Astrocyte of the spinal cord (primary cell): ENCODE measurements at places on chromosomes 4 and X.
A peak's percentile ranks its signal among the peaks of the same experiment; 100 is the strongest.

- no peak for DNase-seq
These were observed 401.2 kb upstream of the CNKSR2 start for GRCh38 chrX:20973038-20973437.

GRCh38 chr4:152389359-152389758 is 146.5 kb downstream of the FBXW7 start:
- no peak for DNase-seq

DNA sequence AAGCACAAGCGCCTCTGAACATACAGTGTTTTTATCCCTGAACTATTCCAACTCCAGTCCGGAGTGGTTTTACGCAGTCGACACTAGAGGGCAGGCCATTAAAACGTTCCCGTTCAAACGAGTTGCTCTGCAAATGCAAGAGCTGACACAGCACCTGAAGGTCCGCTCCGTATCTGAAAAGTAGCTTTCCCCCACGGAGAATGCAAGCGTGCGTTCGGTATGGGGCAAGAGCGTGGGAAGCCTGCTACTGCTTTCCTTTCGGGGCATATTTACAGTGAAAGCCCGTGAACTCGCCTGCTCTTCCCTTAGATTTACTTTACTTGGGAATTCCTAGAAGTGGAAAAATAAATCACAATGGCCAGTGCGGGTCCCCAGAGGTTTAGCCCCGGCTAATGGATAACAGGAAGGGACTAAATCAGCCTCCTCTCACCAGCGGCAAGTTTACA is 190.8 kb downstream of the TSPAN5 start:
- peak; percentile 89 for DNase-seq

DNA sequence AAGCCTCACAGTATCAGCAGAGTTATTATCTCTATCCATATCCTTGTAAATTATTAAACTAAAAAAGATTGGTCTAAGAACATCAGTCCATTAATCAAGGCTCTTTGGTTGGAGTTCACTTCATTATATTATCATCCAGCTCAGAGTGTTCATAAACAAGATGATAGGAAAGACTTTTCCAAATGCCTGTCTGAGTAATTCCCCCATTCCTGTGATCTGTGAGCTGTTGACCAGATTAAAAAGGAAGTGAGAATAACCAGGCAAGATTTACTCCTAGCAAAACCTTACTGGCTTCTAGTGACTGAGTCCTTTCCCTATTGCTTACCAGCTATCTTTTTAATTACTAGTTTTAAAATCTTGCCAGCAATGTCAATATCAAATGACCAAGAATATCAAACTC is 14.9 kb downstream of the PKD2 start:
- no peak for DNase-seq

DNA sequence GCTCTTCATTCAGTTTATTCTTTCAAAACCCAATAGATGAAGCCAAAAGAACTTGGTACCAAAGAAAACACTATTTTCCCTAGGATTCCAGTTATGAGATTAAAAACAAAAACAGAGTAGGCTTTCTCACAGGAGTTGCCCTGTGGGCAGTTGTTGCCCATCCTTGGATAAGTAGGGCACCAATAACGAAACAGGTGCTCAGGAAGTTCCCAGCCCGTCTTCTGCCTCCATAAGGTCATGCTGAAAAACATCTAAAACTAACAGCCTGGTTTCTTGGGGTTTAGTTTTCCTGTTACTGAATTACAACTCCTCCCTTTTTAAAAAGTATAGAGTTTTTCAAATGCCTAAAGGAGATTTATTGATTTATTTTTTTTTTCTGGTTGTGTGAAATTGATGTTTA is 14.7 kb downstream of the TSPAN5 start:
- no peak for DNase-seq

DNA sequence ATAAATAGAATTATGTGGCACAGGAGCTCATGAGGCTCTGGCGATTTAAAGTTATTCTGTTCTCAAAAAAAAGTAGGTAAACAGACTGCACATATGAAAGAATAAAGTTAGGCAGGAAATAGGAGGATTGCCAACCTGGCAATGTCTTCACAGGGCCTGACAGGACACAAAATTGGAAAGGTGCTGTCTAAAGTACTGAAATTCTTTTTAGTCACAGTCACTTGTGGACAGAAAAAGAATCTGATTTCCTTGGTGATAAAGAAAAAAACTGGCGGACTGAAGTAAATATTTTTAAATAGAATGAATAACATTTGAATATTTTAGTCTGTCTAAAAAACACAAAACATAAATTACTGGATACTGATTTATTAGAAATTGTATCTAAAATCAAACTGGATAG is 124.4 kb downstream of the VEGFC start:
- DNase-seq, result no peak

- no peak for DNase-seq
These were observed 79.6 kb upstream of the PLAC1 start for GRCh38 chrX:134737721-134738369.

DNA sequence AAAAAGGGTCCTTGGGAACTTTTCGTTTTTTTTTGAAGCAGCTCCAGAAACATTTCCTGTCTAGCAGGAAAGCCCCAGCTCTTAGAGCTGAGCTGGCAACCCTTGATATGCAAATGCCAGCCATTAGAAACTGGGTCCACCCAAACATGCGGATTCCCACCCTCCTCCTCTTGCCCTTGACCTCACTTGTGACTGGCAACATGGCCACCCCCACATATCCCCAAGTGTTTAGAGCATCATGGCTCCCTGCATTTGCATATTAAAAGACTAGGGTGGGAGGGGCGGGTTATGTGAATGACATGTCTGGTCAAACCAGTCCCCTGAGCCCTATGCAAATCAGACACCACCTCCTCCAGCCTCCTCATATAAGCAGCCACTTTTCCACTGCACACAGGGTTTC is 671.1 kb downstream of the FAT4 start:
- DNase-seq, result no peak

DNA sequence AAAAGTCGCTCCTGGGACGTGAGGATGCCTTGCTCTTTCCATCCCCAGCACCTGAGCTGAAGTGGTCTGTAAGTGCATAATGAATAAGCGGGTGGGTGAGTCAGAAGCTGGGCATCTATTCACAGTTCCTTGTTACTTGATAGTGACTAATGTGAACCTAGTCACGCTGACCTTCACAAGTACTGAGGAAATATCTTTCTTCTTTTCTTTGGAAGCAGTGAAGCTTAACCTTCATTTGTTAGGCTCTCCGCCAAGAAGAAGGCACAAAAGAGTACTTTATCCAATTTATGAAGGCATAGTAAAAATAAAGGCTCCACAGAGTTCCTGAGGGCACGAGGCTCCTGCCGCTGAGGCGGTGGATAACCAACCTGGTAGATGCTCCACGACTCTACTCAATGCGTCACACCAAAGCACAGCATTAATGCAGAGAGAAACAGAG is 475.7 kb upstream of the SLIT2 start:
- DNase-seq, result peak; percentile 94

DNA sequence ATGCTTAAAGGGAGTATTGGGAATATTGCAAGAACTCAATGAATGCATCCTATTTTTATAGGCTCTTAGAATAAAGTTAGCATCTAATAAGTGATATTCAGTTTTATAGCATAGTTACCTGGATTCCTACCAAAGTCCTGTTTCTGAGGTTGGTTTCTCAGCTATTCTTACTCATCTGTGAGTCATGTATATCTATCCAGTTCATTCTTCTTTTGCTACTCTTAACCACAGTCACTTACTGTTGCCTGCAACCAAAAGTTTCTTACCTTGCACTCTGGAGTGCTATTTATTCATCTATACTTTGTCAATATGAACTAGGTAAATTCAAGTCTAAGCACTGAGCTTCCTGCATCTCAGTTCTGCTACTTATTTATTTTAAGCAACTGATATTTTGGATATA is 322.5 kb downstream of the HS3ST1 start:
- peak; percentile 72 for DNase-seq

GRCh38 chr4:81922313-81922712 is 450.6 kb upstream of the RASGEF1B start:
- no peak for DNase-seq

DNA sequence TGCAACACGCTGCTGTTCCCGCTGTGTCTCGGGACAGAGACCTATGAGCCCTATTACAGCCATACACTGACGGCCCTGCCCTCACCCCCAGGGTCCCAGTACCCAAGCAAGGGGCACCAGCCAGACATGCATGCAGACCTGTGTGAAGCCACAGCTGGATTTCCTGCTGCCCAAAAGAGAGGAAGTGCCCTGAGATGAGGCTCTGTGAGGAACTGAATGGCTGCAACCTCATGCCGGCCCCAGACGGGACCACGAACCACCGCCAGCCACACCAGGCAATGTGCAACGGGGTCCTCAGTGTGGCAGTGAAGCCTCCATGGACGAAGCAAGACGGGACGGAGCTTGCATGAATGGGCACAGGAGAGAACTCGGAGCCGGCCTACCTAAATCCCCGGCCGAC is 21.1 kb downstream of the CTBP1 start:
- no peak for DNase-seq

DNA sequence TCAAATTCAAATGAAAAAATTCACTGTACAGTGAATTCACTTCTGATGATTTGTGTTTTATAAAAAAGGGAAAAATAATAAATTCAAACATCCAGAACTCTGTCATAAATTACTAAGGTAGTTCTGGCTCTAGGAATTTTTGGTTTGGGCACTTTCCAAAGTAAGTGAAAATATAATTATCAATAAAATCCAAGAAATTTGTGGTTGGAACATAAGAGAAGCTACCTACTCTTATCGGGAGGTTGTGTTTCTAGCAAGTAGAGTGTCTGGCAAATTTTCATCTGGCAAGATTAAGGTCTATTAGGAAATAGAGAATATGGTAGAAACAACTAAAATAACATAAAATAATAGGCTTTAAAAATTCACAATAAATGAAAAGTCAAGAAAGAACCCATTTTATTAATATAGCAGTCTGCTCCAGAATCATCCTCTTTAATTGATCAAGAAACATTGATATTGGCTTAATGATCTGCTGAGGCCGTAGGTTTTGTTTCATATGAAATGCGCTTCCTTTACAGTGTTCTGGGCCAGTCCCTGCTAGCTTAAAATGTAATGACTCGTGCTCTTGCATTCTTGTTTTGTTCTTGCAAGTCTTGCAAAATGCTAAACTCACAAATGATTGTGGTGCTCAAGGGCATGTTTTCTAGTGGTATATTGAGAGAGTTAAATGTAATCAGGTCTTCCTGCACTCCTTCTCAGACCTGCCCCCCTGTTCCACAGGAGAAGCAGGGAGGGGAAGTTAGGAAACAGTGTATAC is 331.4 kb downstream of the RAPGEF2 start:
- peak; percentile 51 for DNase-seq

DNA sequence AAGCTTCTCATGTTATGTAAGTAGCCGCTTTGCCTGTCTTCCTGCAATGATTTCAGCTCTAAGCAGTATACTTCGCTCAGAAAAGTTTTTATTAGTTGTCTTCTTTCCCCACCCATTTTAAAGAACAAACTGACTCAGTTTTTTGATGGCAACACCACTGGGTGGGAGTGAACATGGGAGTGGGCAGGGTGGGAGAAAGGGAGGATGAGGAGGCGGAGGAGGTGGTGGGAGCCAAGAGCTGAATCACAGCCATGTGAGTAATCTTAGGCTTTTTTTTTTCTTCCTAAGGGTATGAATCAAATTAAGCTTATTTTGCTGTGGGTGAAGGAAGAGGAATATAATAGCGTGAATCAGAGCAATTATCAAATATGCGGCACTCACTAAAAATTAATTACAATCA is 574.3 kb upstream of the DIPK2B start:
- DNase-seq, result peak; percentile 82

- DNase-seq, result no peak
These were observed 634.5 kb downstream of the DMD start for GRCh38 chrX:32576885-32577284.

- no peak for DNase-seq
These were observed 614.4 kb upstream of the NR3C2 start for GRCh38 chr4:149056615-149057014.

DNA sequence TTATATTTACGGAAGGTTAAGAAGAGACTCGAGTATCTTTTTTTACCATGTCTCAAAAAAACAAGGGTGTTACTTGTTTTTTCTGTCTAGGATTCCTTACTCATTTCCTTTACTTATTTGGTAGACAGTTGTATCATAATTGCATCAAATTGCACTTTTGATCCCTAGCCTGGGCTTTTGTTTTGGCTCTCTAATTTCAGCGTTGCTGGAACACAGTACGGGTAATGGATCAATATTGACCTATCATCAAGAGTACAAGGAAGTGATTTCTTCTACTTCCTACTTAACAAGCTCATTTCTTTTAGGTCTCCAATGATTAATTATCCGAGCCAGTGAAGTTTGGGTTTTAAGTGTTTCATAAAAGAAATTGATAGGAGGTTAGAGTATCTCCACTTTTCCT is 16.8 kb downstream of the AIMP1 start:
- no peak for DNase-seq

GRCh38 chrX:20472620-20473258 is 206.0 kb upstream of the RPS6KA3 start:
- no peak for DNase-seq

DNA sequence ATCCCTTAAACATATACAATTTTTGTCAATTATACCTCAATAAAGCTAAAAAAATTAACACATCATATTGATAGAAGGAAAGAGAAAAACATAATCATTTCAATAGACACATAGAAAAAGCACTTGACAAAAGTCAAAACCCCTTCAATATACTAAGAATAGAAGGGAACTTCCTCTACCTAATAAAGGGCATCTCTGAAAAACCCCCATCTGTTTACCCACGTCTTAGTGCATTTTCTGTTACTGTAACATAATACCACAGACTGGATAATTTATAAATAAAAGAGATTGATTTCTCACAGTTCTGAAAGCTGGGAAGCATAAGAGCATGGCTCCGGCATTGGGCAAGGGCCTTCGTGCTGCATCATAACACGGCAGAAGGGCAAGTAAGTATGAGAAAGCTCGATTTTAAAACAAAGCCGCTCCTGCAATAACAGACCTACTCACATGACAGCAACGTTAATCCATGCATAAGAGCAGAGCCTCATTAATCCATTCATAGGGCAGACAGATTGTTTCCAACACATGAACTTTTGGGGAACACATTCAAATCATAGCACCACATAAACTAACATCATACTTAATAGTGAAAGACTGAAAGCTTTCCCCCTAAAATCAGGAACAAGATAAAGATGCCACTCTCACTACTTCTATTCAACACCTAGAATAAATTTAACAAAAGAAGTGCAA is 15.7 kb downstream of the STEEP1 start:
- DNase-seq, result no peak

- DNase-seq, result no peak
These were observed 57.9 kb downstream of the CCKAR start for GRCh38 chr4:26432419-26432818.

DNA sequence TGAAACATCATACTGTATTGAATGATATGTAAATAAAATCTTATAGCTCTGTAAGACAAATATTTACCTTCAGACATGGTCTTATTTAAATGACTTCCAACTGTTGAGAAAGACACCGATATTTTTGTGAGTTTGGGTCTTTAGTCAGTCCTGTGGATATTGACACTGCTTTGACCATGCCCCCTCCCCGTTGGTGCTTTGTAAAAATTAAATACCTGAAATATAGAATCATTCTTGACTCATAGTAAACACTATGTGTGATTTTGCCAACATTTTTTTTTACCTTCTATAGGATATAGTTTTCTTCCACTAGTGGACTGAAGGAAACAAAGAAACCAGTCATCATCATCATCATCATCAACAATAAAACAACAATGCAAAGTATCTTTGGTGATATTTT is 114.3 kb upstream of the HS3ST1 start:
- DNase-seq, result no peak
